IPS DF 6.9 (cell line): ENCODE measurements at places on chromosomes 6 and 20.

DNA sequence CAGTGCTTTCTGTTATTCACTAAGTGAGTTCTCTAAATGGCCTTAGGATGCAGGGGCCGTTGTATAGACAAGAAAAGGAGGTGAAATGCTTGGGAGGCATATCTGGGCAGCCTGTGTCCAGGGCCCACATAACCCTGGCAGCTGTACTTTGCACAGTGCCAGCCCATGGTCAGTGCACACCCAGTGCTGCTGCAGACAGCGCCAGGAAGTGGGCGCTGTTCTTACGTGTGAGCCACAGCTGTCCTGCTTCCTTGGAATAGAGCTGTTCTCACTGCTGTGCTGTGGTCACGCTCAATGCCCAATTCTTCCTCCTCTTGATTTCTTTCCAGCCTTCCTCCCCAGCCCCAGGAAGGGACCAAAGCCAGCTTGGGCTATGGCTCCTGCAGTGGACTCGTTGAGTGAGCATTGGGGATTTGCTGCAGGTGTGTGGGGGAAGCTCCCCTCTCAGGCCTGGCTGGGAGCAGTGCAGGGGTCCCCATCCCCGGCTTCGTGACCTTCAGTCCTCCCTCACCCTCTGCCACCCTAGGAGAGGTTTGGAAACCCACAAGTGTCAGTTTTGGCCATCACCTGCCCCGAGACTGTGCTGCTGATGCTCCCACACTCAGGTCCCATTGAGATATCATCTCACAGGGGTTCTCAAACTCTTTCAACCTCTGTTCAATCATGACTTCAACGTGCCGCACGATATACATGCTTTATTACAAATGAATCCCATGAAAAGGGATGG lies 246.8 kb upstream of the EXOC2 start:
- DNase-seq, result no peak

- no peak for DNase-seq
Observed at GRCh38 chr20:36768768-36769430, 4.7 kb downstream of the DSN1 start.

GRCh38 chr20:49510562-49511122 lies 28.2 kb upstream of the KCNB1 start:
- no peak for DNase-seq

DNA sequence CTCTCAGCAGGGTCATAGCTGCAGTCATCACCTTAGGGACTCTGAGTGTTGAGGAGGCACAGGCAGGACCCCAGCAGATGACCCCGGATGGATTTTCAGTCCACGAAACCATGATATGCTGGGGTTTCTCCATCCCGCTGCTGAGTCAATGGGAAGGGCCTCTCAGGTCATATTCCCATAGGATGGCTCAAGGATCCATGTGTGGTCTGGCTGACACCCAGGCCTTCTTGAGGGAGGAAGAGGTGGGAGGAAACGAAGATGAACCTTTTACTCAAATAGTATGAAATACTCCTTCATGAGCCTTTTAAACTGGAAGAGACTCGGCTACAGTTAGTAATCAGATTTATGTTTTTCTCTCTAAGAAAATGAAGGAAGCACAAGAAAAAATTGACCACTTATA lies 10.3 kb upstream of the RALY start:
- DNase-seq, result no peak

DNA sequence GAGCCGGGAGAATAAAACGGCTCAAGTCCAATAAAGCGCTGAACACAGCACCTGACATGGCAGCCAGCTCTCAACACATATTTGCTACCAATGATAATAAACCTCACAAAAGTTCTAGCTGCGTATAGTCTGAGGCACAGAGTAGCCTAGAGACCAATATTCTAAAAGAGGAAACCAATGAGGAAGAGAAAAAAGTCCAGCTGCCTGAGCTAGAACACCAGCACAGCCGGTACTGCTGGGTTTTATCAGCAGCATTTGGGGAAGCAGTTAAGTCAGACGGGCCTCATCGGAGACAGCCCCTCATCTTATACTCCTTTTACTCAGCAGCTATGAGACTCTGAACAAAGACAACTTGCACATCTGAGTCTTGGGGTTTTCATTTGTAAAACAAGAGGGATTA lies 2.4 kb upstream of the RTF2 start:
- no peak for DNase-seq

DNA sequence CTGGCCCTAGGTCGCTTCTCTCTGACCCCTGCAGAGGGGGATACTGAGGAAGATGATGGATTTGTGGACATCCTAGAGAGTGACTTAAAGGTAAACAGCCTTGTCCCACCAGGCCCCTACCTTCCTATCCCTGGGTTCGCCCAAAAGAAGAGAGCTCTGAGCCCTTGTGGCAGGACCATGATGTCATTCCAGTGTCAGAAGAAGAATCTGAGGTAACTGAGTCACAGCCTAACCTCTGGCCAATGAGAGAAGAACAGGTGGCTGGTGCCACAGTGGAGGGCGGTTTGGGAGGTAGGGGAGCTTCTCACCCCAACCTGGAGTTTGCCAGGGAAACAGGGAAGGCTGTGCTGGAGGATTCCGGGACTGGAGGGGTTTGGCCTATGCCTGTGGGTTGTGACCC lies 5.2 kb downstream of the CDC25B start:
- DNase-seq, result no peak

DNA sequence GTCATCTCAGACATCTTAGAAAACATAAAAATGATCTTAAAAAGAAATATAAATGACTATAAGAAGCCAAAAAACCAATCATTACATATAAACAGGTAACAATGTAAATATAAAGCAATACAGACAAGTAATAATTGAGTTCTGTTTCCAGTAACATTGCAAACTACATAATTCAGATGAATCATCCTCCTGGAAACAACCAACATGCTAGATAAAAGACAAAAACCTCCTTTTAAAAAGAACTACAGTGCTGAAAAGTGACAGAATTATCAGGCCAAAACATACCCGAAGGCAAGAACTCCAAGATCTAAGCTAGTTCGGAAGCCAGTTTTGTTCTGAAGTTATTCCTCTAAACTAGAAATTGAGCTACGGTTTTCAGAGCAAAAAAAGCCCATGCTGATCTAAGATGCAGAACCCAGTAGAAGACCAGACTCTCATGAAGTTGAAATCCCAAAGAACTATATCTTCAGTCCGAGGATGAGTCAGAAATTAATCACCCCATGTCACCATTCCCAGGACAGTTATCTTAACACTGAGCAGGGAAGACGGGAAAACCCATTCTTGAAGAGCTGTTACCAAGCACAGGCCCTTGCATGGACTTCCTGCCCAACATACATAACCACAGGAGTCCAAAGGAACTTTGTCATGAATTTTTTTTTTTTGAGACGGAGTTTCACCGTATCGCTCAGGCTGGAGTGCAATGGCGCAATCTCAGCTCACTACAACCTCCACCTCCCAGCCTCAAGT lies 9.8 kb downstream of the PGM3 start:
- DNase-seq, result no peak

DNA sequence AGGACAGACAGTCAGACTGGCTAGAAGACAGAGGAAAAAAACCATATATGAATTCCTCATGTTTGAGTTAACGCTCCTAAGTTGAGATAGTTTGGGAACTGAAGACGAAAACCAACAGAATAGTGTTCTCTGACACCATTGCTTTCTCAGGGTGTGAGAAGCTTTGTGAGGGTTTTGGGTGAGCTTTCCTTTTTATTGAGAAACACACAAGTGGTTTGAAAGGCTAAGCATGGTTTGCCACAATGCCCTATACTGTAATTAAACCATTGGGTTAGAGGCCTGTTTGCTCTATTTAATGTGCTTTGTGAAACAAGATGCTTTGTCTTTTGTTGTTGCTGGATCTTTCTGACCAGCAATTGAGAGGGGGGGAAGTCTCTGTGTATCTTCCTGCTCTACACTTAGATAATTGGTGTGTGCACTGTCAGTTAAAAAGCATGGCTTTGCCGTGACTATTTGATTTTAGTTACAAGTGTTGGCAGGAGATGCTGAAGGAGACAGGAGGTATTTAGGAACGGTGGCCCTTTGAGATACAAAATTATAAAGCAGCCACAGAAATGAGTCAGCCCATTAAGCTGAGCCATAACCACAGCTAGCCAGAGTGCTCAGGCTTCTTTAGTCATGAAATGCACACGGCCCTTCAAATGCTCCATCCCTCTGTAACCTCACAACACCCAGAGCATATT lies 273.0 kb upstream of the PREP start:
- no peak for DNase-seq

- DNase-seq, result no peak
Observed at GRCh38 chr6:71400852-71401251, 112.2 kb downstream of the OGFRL1 start.

GRCh38 chr6:23243854-23244253 lies 674.5 kb downstream of the HDGFL1 start:
- DNase-seq, result no peak

DNA sequence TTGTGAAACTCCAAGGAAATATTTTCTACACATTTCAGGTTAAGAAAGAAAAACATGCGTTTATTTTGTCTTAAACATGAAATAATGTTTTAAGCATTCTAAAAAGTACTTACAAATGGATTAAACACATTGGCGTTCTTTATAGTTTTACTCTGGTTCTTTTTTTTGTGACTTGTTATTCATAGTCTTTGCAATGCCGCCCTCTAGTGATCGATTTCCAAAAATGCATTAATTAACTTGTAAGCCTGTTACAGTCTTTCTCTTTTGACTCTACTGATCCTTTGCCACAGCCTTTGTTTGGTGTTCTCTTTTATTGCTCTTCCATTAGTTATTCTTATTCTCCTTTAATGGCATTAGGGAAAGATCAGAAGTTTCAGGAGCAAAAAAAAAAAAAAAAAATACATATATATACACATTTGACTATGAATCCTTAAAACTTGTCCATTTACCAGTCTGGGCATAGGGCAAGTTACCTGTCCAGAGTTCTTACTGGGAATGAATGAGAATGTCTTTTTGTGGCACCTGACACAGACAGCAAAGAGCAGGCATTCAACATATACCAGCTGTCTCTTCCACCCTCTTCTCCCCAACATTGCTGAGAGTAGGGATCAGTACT lies 59.9 kb downstream of the MACROD2 start:
- peak; percentile 18 for DNase-seq

DNA sequence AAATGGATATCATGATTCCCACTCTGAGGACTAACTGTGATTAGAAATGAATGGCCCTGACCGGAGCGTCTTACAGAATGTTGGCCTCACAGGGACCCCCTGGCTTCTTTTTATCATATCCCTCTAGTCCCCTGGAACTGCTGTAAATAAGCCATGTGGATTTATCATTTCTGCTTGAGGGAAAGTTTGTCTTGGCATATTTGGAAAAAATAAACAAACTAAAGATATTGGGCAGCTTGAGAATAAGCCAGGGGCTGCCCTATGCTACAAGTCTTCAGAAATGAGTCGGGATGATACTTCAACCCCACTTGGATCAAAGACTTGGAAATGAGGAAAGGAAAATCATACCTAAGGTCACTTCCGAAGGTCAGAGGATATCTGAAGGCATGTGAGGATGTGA lies 179.1 kb downstream of the THBS2 start:
- no peak for DNase-seq

DNA sequence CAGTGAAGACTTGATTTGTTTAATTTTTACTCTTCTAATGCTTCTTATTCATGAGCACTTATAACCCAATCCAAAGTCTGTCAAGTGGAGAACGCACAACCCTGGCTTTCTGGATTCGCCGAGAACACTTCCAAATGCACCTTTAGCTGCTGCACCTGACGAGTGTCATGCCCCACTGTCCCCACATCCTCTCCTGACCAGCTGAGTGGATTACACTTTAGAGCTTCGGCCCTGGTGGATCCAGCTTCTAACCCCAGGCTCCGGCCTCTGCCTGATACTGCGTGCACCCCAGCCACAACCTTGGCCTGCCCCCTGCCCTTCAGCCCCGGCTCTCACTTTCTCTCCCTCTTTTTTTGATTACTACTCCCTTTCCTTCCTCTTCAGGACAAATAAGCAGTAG lies 258.8 kb downstream of the TMEM242 start:
- no peak for DNase-seq

- no peak for DNase-seq
Observed at GRCh38 chr6:14375930-14376329, 258.4 kb downstream of the CD83 start.

DNA sequence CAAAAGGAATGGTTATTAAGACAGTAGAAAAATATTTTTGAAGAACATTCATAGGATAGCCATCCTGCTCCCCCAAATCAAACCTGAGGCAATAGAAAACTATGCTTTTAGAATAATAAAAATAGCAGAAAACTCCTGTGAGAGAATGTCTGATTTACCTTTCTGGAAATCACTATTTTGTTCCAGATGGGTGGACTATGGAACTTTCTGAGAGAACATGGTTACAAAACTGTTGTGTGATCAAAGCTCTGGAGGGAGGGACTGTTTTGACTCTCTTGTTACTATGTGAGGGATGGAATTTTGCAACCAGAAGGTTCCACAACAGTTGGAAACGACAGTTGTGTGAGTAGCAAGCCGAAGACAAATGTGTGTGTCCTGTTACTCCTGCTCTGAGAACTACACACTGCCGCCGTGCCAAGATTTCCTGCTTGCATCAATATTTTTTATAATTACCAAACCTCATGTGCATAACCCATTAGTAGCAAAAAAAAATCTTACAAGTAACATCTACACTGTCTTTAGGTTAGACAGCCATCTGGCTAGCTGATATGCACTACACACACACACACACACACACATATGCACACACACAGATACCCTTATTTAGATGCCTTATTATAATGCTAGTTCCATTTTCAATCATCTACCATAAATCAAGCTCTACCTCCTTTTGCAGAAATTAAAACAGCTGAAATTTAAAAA lies 11.0 kb upstream of the HIVEP1 start:
- no peak for DNase-seq

- DNase-seq, result no peak
Observed at GRCh38 chr6:56796196-56796532, 153.5 kb upstream of the DST start.

- DNase-seq, result no peak
Observed at GRCh38 chr6:22727710-22728109, 158.3 kb downstream of the HDGFL1 start.

DNA sequence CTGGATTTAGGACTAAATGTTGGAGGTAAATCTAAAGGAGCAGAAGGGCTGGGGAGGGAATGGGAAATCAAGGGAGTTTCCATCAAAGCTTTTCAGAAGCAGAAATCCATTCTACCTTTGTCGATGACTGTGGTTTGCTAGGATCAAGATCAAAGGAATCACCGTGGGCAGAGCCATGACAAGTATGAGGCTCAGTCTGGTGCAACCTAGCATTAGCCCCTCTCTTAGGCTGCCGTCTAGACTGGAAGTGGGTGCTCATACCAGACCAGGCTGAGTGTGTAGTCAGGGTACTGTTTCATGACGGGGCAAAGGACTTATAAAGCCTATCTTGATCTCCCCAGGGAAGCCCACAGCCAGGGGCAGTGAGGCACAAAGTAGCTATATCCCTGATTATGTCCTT lies 120.5 kb downstream of the BMP2 start:
- no peak for DNase-seq
